Inflammatory macrophage treated with lipopolysaccharide for 1 hour (primary cell): ENCODE measurements at places on chromosomes 2 and 18.

DNA sequence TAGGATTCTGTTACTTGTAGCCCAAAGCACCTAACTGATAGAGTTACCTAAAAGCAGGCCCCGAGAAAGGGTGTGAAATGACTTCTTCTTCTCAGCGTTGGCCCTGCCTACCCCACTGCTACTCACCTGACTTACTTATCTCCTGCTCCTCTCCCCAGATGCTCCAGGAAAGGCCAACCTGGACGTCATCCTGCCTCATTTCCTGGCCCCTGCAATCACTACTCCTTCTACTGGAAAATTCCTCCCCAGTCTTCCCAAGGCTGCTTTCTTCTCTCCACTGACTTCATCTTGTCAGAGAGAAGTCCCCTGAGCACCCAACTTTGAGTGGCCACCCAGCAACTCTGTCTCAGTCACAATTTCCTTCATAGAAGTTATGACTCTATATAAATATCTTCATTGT lies 63.4 kb upstream of the KLF7 start:
- no peak for DNase-seq

DNA sequence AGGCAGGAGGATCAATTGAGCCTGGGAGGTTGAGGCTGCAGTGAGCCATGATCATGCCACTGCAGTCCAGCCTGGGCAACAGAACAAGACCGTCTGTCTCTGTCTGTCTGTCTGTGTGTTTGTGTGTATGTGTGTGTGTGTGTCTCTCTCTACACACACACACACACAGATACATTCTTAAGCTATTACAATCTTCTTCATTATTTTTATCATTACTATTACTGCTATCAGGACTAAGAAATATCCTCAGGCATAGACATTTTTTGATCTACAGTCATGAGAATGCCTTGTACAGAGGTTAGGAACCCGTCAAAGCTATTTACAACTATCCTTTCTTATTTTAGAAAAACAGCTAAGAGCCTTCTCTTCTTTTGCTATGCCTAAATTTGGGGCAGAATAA lies 207.4 kb downstream of the NEDD4L start:
- no peak for DNase-seq

DNA sequence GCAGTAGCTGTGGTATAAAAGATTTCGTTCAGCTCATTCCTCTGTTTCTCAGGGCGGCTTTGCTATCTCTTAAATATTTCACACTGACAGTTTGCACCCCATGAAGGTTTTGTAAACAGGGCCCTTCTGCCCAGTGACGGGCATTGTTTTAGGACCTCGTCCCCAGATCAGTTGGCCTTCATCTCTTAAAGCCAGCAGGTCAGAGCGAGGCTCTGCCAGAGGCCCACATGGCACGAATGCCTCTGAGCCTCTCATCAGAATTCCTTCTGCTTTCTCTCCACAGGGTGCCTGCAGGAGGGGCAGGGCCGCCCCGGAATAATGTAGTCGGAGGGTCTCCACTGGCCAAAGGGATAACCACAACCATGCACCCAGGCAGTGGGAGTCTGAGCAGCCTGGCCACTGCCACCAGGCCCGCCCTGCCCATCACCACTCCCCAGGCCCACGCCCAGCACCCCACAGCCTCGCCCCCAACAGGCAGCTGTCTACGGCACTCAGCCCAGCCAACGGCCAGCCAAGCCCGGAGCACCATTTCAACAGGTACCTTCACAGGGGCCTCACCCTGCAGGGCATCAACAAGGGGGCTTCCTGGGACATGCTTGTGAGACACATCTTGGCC lies 177.0 kb downstream of the SEPTIN10 start:
- no peak for DNase-seq

DNA sequence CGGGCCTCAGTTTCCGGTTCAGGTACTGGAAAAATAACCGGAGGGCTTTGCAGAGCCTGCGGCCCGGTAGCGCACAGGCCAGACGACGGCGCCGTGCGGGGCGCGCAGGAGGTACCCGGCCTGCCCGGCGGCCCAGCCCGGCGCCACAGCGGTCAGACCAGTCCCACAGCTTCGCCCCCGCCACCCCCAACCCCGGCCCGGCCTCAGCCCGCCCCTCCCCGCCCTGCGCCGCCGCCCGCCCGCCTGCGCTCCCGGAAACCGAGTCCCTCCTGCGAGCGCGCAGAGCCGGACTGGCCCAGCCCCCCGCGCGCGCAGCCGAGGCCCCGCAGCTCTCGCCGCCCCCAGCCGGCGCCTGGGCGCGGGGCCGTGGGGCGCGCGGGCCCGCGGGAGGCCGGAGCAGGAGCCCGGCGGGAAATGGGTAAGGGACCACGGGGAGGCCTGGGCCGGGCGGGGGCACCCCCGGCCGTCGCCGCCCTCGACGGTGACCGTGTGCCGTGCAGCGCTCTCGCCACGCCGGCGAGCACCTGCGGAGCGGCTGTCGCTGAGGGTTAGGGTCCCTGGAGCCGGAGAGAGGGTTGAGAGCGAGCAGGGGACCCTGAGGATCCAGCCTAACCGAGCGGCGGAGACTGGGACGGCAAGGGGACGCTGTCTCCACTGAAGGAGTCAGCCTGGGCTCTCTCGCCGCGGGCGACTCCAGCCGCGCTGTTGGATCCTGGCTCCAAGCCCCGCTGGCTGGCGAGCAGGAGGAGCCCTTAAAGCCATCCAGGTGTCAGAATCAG lies 16.5 kb upstream of the PSD4 start:
- no peak for DNase-seq

DNA sequence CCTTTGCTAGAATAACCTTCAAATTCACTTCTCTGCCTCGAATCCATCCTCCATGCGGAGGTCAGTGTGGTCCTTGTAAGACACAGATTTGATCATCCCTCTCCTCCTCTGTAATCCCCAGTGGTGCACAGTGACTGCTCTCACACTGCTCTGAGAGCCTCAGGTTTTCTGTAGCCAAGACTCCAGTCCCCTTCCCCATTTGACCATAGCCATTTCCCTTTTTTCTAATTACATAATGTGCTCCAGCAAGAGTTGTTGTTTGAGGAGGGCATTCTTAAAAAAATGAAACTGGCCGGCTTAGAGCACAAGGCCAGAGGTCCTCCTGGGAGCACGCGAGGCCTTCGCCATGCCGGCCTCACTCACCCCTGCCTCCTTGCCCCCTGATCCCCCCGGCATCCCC lies 34.7 kb upstream of the LPIN1 start:
- DNase-seq = peak; percentile 24

DNA sequence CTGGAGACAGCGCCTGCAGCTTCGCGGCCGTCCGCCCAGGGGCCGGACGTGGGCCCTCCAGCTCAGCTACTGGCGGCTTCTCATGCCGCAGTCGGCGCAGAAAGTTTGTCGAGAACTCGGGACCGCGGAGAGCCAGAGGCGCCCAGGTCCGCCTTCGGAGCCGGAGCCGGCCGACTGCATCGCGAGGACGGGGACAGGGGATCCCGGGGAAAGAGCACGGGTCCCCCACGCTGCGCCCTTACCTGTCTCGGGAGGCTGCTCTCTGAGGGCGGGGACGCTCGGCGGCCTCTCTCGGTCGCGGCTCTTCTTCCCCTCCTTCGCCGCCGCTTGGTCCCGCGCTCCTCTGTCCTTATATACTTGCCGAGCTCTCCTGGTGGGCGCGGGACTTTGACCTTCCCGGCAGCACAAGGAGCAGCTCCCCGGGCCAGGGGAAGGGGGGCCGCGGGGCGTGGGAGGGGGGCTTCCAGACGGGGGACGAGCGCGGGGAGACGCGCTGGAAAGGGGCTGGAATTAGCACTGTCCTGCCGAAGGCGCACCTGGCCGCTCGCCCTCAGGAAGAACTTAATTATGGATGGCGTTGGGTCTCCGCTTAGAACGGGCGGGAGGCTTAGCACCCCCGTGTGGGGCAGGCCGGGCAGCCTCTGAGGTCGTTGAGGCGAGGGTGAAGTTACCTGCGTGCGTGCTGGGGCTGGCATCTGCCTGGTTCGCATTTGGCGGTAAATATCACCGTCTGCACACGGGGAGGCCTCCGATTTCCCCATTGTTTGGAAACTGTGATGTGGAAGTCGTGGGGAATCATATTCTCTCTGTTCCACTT lies at the start of gene POMC:
Gene POMC (minus strand): TSS at position 325 of the 817 bp plus-strand sequence. CDS start 3,808 bp downstream, outside the sequence.
- peak; percentile 8 for DNase-seq

GRCh38 chr18:79781331-79781941 lies 16.3 kb upstream of the KCNG2 start:
- no peak for DNase-seq

DNA sequence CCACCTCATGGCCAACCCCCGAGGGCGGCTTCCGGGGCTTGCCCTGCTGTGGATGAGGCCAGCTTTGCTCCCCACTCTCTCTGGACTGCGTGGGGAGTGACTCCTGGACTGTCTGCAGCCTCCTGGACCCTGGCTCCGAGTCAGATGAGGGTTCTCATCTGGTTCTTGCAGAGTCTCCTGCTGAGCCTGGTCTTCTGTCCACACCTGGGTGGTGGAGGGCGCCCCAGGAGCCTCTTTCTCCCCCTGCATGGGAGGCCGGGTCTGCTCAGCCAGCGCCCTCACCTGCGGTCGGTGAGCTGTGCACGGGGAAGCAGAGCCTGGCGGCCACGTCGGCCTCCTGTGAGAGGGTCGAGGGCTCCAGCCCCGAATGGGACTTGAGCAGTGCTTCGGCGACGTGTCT lies 78.3 kb downstream of the RTP5 start:
- DNase-seq = no peak

DNA sequence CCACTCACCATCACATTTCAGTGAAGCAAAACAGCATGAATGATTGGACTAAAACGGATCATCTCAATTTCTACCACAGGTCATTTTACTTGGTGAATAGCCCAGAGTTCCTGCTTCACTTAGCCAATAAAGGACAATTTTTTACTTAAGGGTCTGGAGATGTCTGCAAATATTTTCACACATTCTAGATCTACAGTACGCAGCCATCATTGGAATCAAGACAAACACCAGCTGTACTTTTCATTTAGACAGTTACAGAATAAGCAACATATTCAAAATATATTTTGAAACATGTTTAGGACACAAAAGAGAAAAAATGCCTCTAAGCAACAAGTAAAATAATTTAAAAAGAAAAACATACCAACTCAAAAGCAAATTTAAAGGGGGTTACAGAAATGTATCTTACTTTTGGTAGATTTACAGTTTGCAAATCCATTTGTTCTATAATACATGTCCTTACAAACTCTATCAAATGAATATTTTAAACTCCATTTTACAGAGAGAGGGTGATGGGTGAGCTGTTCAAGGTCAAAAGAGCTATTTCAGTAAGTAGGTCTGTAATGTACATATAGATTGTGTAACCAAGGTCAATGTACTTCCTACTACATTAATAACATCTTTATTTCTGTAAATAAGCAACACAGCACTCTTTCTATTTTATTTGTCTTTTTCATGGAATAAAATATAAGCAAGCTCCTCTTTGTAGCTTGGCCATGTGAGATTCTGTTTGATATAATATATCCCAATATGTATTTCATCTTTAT lies 13.4 kb downstream of the PPP1R1C start:
- DNase-seq = no peak

DNA sequence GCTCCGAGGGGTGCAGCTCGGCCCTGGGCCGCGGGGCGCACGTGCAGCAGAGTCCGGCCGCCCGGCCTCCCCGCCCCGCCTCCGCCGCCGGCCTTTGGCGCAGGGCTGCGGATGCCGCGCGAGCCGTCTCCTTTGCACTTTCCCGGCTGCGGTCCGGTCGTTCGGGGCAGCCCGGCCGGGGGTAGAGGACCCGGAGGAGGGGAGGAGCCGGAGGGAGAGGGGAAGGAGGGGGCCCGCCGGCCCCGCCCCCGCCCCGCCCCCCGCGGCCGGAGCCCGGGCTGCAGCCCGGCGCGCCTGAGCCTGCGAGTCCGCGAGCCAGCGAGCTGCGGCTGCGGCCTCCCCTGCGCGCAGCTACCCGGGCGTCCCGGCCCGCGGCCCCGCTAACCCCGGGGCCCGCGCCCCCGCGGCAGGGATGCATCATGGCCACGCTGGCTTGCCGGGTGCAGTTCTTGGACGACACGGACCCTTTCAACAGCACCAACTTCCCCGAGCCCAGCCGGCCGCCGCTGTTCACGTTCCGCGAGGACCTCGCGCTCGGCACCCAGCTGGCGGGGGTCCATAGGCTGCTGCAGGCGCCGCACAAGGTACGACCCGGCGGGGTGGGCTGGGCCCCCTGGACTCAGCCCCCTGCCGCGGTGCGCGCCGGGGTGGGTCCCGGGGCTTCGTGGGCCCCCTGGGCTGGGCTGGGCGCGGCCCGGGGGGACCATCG lies at the start of gene FHOD3:
Gene FHOD3 (plus strand): TSS at position 297 of the 709 bp plus-strand sequence. CDS start 123 bp downstream, at position 420.
- DNase-seq = no peak

DNA sequence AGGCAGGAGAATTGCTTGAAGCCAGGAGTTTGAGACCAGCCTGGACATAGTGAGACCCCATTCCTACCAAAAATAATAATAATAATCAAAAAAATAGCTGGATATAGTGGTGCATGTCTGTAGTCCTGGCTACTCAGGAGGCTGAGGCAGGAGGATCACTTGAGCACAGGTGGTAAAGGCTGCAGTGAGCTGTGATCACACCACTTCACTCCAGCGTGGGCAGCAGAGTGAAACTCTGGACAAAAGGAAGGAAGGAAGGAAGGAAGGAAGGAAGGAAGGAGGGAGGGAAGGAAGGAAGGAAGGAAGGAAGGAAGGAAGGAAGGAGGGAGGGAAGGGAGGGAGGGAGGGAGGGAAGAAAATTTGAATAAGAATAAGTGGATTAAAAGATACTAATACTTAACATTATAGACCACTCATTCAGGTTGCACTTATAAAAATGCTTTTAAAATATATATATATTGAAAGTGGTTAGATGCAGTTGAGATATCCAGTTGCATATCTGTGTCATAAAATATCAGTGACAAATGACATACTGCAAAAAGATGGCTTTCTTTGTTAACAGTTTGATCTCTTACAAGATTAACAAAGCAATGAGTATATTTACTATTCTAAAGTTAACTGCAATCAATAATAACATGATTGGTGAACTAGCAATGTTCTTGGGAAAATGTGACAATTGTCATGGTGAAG lies 702.4 kb downstream of the CPS1 start:
- no peak for DNase-seq

DNA sequence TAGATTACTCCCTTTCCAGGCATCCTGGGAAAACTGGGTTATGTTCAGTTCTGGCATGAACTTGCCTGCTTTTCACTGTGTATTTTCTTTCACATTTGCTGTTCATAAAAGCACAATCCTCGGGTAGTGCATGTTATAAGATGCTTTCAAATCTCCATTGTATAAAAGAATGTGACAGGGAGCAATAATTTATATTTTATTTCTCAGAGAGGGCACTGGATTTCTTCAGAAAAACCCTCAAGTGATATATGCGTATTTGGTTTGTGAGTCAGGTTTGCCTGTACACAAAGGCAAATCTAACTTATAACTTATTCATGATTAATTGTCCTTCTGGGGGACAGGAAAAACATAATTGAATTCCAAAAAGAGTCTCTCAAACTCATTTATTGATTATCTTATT lies 440.7 kb upstream of the MMADHC start:
- DNase-seq = no peak

GRCh38 chr2:104447831-104448434 lies 406.0 kb upstream of the POU3F3 start:
- no peak for DNase-seq
